Activated CD4-positive, alpha-beta T cell treated with anti-CD3 and anti-CD28 coated beads, Interleukin-10, Interleukin-2, amounts not matched to agents 100 ng/mL and 50 ng/mL, durations not matched to agents 16 hours and 8 hours (primary cell): ENCODE measurements at places on chromosomes 5 and 9.

- no peak for DNase-seq
Measured at GRCh38 chr5:40485021-40485998, 194.4 kb upstream of the PTGER4 start.

DNA sequence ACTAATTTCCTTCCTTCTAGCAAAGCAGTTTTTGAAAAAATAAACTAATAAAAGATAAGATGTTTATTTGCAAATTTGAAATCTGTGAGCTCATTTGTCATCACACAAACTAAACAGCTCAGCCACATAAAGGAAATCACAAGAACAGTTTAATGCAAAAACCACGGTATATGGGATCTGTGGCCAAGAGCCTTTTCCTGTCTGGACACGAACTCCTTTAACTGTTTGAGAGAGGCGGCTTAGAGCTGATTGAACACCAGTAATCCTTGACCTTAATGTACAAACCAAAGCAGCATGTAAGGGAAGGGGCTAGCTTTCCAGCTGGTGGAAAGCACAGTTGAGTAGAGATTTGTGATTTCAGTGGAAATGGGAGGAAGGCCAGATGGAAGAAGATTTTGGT is 66.3 kb upstream of the SPINK5 start:
- DNase-seq: no peak

GRCh38 chr9:91903126-91903911 is 46.7 kb downstream of the ROR2 start:
- no peak for DNase-seq

DNA sequence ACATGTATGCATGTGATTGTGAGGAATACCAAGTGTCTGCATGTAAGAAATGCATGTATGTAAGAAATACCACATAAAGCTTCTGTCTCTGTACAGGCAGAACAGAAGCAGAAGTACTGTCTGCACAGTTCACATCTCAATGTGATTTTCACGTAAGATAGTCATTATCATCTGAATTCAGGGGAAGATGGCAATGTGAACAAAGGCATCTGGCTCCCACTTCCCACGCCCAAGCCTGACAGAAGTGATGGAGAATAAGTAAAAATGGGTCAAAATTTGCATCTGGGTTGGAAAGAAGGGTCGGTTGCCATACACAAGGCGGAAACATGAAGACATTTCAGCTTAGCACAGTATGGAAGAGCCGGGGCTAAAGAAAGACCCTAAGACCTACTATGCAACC is 71.7 kb downstream of the SUSD1 start:
- no peak for DNase-seq
